Hippocampal formation (tissue), 2 donors: ENCODE measurements at places on chromosomes 16 and 17.
A peak's percentile ranks its signal among the peaks of the same experiment; 100 is the strongest.

GRCh38 chr16:65117811-65118448 lies 3.9 kb downstream of the CDH11 start:
- peak; percentile 87 for DNase-seq

- no peak for DNase-seq
Measured at GRCh38 chr17:34172390-34172918, 82.6 kb upstream of the CCL2 start.

GRCh38 chr16:75506107-75506506 lies 10.9 kb upstream of the CHST6 start:
- DNase-seq: no peak

- no peak for DNase-seq
Measured at GRCh38 chr17:28741358-28742349, 2.2 kb upstream of the TRAF4 start.

- peak; percentile 22 for DNase-seq
Measured at GRCh38 chr16:10080051-10080772, 102.0 kb downstream of the GRIN2A start.

DNA sequence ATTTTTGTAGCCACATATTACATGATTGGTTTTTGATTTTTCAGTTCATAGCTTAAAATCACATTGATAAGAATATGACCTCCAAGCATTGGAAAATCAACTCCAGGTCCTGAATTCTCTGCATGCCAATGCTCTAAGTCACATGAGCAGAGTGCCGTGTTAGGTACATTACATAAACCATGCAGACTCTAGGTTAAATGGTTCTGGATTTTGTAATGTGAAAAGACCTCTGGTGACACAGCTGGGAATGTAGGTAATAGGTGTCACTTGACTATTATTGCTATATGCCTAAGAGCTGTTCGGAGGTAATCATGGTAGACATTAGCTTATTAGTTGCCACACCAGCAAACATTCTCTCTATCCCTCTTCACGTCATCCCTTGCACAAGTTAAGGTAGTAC lies 231.1 kb upstream of the SALL1 start:
- DNase-seq: no peak

DNA sequence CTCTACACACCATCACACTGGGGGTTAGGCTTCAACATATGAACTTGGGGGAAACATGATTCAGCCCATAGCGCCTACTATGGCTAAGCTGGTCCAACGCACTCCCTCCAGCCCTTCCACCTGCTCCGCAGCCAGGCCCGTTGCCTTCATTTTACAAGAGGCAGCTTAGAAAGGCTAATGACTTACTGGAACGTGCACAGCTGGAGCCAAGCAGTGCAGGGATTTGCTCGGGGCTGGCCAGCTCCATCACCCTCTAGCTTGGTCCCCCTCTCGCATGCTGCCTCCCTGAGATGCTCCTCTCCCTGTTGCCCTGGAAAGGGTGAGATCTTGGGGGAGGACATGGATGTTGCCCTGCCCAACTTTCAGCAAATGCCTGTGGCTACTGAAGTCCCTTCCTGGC lies 2.8 kb upstream of the CACNG1 start:
- DNase-seq: no peak

- DNase-seq: no peak
Measured at GRCh38 chr17:33583518-33584417, 290.7 kb upstream of the ASIC2 start.

- no peak for DNase-seq
Measured at GRCh38 chr16:70638814-70639792, 7.3 kb upstream of the IL34 start.

GRCh38 chr17:57603978-57604377 lies 141.1 kb downstream of the CCDC182 start:
- no peak for DNase-seq

GRCh38 chr17:80702315-80703141 lies 157.9 kb downstream of the RPTOR start:
- DNase-seq: no peak

DNA sequence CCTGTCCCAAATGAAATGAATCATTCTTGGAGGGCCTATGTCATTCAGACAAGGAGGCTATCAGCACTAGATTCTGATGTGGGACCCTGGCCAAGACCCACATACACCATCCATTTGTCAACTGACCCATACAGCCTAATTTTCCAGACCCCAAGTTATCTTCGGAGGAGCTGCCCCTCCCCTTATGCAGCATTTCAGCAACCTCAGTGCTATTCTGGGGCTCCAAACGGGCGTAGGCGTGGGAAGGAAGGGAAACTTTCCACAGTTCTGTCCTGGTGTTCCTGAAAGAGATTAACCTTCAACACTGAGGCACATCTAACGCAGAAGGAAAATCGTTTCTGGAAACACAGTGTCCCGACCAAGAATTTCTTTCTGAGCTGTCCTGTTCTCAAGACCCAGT lies 86.7 kb downstream of the MYH11 start:
- DNase-seq: no peak

- no peak for DNase-seq
Measured at GRCh38 chr17:71033336-71033735, 864.0 kb downstream of the KCNJ2 start.

GRCh38 chr16:57224651-57225335 lies 20.3 kb upstream of the ARL2BP start:
- DNase-seq: no peak

GRCh38 chr17:15454346-15454745 lies 13.1 kb downstream of the CDRT4 start:
- no peak for DNase-seq

GRCh38 chr17:74949455-74950115 lies 13.9 kb downstream of the OTOP3 start:
- no peak for DNase-seq

DNA sequence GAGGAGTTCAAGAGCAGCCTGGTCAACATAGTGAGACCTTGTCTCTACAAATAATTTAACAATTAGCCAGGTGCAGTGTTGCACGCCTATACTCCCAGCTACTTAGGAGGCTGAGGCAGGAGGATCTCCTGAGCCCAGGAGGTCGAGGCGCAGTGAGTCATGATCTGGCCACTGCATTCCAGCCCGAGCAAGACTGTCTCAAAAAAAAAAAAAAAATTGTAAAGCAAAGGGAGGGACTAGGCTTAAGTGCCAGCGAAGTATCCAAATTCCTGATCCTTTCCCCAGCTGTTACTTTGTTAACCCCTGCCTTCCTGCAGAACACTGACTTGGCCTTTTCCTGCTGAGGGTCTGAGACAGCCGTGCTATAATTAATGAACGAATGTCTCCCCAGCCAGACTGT lies 2.7 kb downstream of the GDPD3 start:
- no peak for DNase-seq

DNA sequence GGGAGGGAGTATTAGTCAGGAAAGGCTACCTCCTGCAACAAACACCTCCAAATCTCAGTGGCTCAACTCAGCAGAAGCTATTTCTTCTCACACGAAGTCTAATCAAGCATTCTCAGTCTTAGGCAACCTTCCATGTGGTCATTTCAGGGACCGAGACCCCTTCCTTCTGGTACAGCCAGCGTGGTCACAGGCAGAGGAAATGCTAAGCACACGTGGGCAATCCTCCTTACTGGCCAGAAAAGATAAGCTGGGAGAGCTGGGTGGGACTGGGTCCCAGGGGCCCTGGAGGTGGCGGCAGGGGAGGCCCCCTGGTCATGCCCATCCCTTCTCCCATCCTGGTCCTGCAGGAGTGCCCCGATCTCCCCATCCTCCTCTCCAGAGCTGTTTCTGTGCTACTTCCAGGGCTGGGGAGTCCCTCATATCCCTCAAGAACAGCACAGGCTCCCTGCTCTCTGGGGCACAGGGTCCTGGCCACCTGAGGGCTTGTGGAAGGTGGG lies 5.7 kb upstream of the CX3CL1 start:
- no peak for DNase-seq

DNA sequence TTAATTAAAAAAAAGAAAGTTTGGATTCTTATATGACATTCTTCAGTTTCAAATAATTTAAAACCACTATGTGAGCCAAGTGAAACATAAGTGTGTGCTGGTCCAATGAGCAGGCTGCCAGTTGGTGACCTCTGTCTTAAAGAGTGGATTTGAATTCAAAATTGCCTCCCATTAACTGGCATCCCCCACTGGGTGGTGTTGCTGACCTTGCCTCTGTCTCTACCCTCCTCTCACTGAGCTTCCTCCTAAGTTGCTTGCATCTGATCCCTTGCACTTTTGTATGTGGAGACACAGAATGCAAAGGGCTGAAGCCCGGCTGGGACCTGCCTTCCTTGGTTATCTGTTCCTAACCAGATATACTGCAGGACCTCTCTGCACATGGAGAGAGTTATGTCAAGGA lies 160.6 kb downstream of the CYLD start:
- no peak for DNase-seq
